ENCODE measurements at places on chromosomes 11 and 22.

DNA sequence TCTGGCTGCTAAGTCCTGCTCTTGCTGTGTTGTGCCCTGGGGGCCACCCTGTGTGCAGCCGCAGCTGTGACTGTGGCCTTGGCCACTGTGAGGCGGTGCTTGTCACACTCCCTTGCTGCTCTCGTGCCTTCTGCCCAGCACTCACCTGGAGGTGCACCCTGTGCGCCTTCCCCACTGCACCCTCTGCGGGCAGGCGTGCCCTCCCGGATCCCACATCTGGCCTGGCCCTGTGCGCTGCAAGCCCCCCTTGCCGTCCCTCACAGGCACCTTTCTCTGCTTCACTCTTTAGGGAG is 27.2 kb downstream of the TBX1 start:
- no peak for DNase-seq

DNA sequence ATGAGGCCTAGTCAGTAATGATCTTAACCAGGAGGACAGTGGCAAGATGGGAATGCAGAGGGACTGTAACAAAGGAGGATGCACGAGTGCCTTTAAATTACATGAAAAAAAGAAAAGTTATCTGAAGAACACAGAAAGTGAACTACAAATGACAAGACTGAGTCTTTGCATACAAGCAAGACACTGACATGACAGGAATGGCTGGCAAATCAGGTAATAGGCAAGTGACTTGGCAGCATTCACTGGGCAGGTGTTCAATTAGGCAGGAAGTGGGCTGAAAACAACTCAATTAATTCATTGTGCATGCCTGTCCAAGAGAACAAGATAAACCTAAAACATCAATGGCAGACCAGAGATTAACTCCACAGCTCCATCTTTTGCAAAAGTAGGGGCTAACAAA is 24.0 kb downstream of the SMCO4 start:
- no peak for DNase-seq

DNA sequence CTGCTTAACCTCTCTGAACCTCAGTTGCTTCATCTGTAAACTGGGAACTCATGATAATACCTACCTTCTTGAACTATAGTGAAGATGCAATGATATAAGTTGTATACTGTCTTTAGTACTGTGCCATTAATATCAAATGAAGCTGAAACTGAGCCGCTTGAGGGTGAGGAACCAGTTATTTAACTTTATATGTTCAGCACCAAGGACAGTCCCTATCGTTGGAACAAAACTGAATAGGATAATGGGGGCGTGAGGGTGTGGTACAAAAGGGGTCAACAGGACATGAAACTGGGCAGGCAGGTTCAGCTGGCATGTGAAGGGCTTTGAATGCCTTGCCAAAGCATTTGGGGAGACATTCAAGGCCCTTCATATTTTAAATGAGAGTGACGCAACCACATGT is 112.6 kb downstream of the C11orf91 start:
- no peak for DNase-seq

DNA sequence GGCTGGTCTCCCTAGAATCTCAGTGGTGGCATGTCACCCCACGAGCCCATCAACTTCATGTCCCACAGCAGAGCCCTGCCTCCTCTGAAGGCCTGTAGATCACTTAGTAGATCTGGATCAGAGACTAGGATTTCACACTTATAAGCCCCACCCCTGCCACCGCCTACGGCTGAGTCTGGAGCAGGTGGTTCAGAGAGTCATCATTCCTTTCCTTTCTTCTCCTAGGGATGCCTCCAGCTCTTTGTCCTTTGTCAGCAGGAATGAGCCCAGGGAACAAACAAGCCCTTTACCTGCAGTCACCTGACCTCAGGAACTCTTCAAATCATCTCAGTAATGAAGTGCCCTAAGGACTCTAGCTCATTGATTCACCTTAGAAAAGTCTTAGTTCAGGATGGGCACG is 37.8 kb downstream of the SCGB1A1 start:
- peak; percentile 29 for DNase-seq

DNA sequence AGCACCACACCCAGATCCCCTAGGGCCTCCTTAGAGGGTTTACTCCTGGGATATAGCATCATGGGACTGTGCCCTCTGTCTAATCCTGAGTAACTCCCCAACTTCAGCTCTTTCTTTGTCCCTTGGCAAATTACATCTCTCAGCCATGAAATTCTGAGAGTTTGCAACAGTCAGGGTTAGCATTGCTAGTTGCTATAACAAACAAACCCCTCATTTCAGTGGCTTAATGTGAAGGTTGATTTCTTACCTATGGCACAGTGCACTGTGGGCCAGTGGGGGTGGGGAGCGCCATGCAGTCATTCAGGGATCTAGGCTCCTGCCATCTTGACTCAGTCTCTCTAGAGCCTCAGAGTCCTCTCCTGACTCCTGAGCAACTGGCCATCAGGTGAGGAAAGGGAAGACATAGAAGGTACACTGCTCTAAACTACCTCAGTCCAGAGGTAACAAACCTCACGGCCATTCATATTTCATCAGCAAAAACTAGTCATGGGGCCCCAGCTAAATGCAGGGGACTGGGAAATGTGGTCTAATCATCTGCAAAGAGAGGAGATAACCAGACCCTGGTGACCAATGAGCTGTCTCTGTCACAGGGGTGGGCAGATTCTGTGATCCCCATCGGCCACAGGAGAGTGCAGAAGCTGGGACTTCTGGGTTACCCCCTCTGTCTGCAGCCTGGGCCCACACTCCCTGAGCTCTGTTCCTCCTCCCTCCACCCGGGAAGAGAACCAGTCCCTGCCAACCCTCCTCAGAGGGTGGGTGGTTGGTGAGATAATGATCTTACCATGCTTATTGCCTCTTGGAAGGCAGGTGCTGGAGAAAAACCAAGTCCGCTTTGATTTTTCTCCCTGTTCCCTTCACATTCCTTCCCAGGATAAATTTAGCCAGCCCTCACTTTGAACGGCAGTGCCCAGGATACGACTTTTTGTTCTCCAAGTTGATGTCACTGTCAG is 17.5 kb downstream of the PRG3 start:
- DNase-seq, result no peak

GRCh38 chr11:4105916-4106315 is 11.3 kb downstream of the RRM1 start:
- DNase-seq, result no peak

GRCh38 chr11:86593833-86594232 is 78.6 kb downstream of the ME3 start:
- DNase-seq, result no peak

DNA sequence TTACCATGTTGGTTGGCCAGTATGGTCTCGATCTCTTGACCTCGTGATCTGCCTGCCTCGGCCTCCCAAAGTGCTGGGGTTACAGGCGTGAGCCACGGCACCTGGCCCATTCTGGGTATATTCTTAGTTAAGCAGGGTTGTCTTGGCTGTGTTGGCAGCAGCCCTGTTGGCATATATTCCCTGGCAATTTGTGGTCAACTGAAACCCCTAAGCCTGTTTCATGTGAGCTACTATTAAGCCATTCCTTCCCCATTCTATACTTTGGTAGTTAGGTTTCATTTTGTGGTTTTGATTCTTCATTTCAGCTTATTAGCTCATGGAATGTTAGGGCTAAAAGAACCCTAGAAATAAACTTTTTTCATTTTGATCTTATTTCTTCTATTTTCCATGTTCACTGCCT is 22.2 kb upstream of the IL18BP start:
- DNase-seq, result no peak

DNA sequence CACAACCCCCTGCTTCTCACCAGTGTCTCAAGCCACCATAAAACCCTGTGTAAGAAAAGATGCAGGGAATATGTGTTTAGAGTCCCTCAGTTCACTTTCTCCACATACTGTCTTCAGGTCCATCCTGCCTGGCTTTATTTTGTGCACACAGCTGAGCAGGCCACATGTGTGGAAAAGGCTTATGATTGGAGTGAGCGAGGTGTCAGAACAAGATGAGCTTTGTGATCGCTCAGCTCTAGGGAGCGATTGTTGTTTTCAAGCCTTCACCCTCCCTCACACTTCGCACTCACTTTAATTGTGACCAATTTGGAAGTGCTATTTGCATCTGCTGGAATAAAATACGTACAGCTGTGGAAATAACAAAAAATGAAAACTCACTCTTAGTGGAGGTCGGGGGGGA is 931.1 kb upstream of the TENM4 start:
- DNase-seq, result no peak

DNA sequence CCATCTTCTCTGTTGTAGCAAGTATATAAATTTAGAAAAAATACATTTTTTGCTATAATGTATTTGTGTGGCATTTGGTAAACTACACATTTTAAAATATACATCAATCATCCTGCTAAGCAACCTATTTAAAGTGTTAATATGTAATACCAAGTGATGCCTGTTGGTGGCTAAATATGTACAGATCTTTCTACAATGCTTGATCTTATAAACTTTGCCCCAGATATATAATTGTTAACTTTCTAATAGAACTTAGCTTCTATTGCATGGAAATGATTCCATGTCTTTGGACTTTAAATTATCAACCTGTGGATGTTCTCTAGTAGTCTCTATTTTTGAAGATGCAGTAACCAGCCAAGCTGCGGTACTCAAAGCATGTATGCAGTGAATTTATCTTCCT is 1260.4 kb upstream of the RAG2 start:
- no peak for DNase-seq

- DNase-seq, result no peak
Measured at GRCh38 chr22:46320716-46321386, 14.7 kb upstream of the TRMU start.

GRCh38 chr11:69771466-69771865 is 3.7 kb downstream of the FGF4 start:
- DNase-seq, result no peak

DNA sequence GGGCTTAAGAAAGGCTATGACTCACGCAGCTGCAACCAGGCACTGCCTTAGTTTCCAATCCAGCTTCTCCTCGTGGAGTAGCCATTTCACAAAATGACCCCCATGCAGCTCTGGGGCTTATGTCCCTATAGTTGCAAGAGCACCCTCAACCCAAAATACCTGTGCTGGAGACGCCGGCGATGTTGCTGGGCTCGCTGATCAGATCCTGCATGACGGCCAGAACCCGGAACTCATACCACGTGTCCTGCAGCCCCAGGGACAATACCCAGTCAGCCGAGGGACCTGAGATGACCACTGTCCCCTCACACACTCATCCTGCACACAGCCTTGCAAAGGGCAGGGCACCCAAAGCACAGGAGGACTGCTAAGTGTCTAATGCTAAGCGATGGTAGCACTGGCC is 32.1 kb downstream of the IGSF9B start:
- DNase-seq, result no peak

DNA sequence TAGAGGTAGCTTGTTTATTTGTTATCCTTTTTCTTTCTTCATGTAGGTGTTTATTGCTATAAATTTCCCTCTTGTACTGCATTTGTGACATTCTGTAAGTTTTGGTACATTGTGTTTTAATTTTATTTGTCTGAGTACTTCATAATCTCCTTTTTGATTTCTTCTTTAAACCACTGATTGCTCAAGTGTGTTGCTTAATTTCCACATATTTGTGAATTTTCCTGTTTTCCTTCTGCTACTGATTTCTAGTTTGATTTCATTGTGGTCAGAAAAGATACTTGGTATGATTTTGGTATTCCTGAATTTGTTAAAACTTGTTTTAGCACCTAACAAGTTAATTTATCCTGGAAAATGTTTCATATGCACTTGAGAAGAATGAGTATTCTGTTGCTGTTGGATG is 15.1 kb downstream of the OR10V1 start:
- no peak for DNase-seq

DNA sequence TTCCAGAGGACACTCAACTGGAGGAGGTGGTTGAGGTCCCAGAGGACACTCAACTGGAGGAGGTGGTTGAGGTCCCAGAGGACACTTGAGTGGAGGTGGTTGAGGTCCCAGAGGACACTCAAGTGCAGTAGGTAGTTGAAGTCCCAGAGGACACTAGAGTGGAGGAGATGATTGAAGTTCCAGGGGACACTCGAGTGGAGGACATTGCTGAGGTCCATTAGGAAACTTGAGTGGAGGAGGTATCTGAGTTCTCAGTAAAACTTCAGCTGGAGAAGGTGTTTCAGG is 39.7 kb downstream of the ZNF195 start:
- no peak for DNase-seq

All from suppressor macrophage (primary cell).